ENCODE measurements at places on chromosomes 11 and 22.

GRCh38 chr11:2484576-2485125 is 39.8 kb downstream of the KCNQ1 start:
- DNase-seq = no peak

DNA sequence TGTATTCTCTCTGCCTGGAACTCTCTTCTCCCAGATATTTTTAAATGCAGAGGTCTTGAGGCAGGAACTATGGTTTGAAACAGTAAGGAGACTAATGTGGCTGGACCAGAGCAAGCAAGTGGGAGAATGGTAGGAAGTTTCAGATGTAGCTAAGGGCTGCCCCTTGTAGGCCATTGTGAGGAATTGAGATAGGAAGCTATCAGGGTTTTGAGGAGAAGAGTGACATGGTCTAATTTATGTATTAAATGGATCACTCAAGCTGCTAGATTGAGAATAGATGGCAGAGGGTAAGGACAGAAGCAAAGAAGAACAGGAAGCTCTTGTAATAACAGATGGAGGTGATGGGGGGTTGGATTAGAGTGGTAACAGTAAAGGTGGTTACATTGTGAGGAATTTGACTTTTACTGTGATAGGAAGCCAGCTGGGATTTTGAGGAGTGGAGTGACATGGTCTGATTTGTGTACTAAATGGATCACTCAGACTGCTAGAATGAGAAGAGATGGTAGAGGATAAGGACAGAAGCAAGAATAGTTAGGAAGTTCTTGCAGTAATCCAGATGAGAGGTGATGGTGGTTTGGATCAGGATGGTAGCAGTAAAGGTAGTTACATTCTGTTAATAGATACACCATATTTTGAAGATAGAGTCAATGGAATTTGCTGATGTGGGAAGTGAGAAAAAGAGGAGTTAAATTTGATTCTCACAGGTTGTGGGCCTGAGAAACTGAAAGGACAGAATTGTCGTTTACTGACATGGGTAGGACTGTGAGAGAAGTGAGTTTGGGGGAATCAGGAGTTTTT is 63.0 kb downstream of the HIPK3 start:
- DNase-seq = no peak

DNA sequence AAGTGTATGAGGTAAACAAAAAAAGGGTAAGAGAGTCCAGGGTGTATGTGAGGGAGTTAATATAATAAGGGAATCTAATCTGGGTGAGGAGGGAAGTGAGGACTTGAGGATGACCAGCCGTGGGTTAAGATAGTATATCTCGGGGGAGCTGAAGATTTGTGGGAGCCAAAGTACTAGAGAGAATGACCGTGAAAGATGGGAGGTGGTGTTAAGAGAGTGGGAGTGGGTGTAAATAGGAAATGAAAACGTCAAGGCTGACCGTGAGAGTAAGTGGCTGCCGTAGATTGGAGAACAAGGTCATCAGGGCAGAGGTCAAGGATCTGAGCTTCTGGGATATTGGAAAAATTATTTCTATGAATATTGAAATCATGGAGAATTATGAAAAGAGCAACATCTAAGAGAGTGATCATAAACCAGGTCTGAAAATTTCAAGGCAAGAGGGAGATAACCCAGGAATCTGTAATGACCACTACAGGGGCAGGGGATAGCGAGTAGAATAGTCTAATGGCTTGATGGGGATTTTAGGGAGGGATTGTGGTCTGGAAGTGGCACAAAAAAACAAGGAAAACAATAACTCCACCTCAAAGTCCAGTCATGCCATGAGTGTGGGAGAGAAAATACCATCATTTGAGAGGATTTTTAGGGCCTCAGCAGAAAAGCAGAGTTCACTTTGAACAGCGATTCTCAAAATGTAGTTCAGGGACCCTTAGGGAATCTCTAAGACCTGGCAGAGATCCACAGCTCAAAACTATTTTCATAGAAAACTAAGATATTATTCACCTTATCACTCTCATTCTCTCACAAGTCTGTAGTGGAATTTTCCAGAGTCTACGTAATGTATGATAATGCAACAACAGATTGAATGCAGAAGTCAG is 72.0 kb downstream of the PRR5L start:
- no peak for DNase-seq

DNA sequence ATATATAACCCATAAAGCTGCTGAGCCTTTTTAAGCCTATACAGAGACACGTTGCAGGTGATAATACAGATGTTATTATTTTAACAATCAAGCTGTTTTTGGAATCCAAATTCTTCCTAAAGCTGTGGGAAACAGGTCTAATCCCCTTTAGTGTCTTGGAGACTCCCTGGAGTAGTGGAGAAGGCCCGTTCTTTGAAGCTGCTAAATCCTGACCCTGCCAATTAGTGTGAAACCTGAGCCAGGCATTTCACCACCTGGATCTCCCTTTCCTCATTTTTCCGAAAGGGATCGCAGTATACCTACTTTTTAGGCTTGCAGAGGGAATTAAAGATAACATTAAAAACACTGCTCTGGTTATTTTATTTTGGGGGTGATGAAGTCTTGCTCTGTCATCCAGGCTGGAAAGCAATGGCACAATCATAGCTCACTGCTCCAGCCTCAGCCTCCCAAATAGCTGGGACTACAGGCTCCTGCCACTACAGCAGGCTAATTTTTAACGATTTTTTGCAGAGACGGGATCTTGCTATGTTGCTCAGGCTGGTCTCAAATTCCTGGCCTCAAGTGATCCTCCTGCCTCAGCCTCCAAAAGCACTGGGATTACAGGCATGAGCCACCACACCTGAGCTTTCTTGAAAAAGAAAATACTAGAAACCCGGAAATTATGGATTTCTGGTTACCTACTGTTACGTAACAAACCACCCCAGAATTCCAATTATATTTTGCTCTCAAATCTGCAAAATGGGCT is 1.7 kb upstream of the EIF4ENIF1 start:
- DNase-seq = no peak

- no peak for DNase-seq
Measured at GRCh38 chr22:49553076-49553475, 274.6 kb downstream of the BRD1 start.

Data from femur (tissue), 1 donor.